AG08395 (cell line): ENCODE measurements at places on chromosomes 5 and 9.

GRCh38 chr5:1294835-1295649 lies at the start of gene TERT:
Gene TERT (minus strand): TSS chr5:1295068. CDS start chr5:1294989, 79 bp downstream.
- no peak for DNase-seq

DNA sequence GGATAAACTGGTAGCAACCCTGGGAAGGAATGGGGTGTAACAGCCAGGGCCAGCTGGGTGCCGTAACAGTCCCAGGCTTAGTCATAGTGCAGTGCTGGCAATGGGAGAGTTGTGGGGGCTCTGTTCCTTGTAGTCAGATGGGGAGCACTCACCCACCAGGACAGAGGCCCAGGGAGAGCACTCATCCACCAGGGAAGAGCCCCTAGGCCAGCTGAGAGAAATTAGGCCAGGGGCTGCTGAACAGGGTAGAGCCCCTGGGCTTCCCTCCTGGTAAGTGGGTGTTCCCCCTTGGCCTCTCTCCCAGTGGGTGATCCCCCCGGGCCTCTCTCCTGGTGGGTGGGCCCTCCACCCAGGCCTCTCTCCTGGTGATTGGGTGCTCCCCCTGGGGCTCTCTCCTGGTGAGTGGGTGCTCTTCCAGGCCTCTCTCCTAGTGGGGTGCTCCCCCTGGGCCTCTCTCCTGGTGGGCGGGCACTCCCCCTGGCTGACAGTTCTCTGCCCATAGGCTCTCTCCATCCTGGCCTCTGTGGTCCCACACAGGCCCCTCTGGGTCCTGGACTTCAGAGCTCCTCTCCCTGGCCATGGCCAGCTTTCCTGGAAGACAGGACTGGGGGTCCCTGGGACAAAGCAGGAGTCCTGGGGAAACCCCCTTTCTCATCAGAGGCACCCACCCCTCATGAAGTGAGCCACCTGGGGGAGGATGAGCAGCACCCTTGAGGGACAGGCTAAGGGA lies 13.4 kb downstream of the FGD3 start:
- DNase-seq = no peak

DNA sequence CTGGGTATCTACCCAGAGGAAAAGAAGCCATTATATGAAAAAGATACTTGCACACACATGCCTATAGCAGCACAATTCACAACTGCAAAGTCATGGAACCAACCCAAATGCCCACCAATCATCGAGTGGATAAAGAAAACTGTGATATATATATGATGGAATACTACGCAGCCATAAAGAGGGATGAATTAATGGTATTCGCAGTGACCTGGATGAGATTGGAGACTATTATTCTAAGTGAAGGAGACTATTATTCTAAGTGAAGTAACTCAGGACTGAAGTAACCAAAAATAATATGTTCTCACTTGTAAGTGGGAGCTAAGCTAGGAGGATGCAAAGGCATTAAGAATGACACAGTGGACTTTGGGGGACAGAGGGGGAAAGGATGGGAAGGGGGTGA lies 30.0 kb upstream of the GABBR2 start:
- DNase-seq = no peak

DNA sequence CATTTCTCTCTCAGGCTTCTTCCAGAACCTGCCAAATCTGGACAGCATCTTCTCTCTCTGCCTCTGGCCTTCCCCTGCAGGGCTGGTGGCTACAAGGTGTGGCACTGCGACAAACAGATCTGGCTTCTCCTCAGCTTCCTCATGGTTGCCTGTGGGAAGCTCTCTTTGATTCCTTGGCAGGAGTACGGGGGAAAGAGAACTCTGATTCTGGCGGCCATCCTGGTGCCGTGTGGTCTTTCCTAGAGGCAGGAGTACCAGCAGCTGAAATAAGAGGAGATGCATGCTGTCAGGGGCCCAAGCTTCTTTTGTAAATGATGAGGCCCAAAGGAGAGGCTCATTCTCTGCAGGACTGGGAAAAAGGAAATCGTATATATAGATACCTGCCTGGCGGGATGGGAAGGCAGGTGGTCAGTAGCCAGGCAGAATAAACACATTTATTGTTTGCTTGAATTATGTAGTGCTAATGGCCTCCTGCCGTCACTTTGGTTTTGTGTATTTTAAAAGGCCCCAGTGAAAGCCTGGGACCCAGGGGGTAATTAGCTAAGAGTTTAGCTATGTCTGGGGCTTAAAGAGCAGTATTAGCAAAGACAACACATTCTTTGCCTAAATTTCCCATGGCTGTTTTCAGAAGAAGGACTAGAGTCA lies at the start of gene CER1:
TSS of gene CER1 (minus strand) at position 343 of the 645 bp plus-strand sequence. CDS start at position 282, 61 bp downstream.
- no peak for DNase-seq

- peak; percentile 12 for DNase-seq
These were observed 553 bp downstream of the MAP3K1 start for GRCh38 chr5:56815658-56816545.

GRCh38 chr9:12595400-12595799 lies 97.8 kb upstream of the TYRP1 start:
- DNase-seq = no peak

DNA sequence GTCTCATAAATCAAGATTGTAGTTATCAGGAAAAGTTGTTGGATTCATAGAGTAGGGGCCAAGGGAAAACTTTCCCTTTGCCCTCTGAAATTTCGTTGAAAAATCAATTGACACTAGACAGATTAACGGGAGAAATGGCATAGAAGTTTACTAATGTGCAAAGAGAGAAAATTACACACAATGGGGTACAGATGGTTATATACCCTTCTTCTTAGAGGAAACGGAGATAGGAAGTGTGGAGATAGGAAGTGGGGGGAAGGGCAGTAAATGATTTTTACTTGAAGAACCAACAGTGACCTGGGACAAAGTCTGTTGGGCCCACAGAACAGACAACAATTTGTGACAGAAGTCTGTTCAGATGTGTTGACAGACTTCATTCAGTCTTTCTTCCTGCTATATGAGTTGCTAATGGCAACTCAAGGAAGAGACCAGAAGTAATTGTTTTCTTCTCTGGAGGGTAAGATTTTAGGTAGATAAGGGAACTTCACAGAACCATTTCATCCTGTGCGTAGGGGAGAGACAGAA lies 177.9 kb downstream of the C9orf152 start:
- DNase-seq = no peak

DNA sequence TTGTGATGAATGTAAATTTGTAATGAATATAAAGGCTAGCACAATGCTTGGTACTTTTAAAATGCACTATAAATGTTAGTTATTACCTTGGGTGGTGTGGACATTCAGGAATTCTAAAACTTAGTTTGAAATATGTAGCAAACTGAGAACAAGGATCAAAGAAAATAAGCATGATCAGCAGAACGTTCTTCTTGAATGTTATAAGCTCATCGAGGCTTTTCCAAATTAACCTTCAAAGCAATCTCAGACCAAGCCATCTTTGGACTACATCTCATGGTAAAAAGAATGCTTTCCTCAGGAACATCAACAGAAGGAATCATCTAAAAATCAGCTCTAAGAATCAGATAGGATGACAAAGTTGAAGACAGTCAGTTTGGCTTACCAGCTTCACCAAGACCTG lies 146.3 kb downstream of the SLIT3 start:
- DNase-seq = no peak

- DNase-seq = no peak
These were observed 166.5 kb upstream of the SLC12A2 start for GRCh38 chr5:127916885-127917573.

DNA sequence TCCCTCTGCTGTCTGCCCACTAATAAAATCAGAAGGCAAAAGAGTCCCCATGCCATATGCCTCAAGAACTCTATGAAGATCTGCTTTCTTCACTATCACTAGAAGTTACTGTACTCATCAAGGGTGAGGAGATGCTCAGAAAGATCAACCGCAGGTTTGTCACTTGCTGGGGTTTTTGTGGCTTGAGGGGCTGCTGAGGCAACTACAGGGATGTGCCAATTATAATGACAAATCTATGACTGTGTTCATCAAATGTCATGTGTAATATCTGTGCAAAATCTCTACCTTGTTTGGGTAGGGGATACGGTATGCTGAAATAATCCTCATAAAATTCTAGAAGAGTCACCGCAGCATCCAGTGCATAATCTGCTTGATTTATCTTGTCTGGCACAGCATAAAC lies 13.0 kb downstream of the ERAP1 start:
- no peak for DNase-seq
